ENCODE measurements at places on chromosomes 1 and 21. TPM values are rescaled to one million over a fixed set of nuclear protein-coding genes. Genes with fewer than 3 reads are reported as not detected.

Gene PM20D1
- total RNA-seq: not detected

Gene NGF
- total RNA-seq: not detected

Gene ATP1A2
- total RNA-seq: 710 TPM

Gene BTBD8
- 3.4 TPM for total RNA-seq

Gene AKNAD1
- 0.67 TPM for total RNA-seq

Gene NBPF20
- total RNA-seq: 0.92 TPM

Gene OR14K1
- not detected for total RNA-seq

Gene PGLYRP4
- total RNA-seq: not detected

- DNase-seq: no peak
These were observed 59.3 kb downstream of the ACP6 start for GRCh38 chr1:147611021-147611426.

DNA sequence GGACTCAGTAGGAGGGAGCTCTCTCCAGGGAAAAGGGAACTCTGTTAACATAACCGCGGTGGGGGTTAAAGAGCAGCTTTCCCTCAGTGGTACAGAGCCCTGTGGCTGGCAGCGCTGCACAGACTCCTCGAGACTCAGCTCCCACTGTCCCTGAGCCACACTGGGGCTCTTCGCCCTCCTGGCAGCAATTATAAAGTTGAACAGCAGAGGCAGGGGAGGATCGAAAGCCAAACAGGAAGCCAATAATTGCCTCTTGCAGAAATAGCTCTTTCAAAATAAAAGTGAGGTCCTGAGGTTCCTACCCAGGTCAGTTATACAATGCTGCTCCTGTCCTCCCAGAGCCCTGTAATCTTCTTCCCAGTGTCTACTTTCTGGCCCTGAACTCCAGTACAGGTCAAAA, 77.0 kb downstream of the FAM78B start:
- no peak for DNase-seq

GRCh38 chr1:11499601-11500331, 20.8 kb downstream of the DISP3 start:
- no peak for DNase-seq

DNA sequence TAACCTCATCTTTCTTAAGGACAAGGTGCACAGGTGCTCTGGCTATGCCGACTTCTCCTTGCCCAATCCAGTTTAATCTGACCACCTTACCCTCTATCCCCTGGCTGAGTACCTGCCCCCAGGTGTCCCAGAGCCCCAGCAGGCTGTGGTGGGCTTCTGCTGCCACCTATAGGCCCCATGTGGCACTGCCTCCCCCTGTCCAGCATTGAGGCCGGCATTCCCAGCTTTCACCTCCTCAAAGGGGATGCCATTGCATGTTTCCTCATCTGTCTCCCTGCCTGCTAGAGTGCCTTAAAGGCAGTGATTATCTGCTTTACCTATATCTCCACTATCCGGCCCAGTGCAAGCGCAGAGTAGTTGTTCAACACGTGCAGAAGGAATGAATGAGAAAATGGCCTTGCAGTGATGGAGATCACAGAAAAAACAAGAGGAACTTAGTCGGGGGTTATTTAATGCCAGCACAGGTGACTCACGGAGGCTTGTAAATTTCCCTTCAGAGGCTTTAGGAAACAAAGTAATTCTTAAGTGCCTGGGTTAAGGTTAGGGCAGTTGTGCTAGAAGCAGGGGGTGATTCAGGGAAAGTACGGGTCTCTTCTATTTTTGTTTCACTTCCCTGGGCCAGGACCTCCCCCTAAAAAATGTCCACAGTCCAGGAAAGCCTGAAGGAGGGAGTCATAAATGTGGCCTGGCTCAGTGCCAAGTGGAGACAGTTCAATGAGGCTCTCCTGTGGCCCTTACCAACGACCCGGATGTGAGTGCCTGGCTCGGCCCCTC, 131.8 kb upstream of the NGF start:
- DNase-seq: peak; percentile 20

DNA sequence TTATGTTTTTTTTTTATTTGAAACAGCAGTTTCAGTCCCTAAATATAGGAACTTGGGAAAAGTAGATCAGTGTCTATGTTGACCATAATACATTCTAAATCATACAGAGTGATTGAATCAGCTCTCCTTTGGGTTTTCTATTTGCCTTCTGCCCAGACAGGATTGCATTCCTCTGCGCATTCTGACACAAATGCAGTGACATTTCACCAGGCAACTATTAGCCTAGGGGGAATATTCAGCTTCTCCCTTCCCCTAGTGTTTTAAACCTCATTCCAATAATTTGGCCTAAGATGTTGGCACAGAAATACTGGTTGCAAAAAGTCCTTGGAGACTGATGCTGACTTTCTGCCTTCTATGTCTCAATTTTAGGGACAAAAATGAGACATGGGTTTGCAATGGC, 172.8 kb downstream of the PTGER3 start:
- no peak for DNase-seq

- no peak for DNase-seq
These were observed 16.0 kb downstream of the ANGPTL3 start for GRCh38 chr1:62613325-62613727.

GRCh38 chr1:18886003-18886335, 16.4 kb downstream of the ALDH4A1 start:
- DNase-seq: peak; percentile 34

GRCh38 chr1:184051138-184051484, 419 bp upstream of the TSEN15 start:
- DNase-seq: no peak

DNA sequence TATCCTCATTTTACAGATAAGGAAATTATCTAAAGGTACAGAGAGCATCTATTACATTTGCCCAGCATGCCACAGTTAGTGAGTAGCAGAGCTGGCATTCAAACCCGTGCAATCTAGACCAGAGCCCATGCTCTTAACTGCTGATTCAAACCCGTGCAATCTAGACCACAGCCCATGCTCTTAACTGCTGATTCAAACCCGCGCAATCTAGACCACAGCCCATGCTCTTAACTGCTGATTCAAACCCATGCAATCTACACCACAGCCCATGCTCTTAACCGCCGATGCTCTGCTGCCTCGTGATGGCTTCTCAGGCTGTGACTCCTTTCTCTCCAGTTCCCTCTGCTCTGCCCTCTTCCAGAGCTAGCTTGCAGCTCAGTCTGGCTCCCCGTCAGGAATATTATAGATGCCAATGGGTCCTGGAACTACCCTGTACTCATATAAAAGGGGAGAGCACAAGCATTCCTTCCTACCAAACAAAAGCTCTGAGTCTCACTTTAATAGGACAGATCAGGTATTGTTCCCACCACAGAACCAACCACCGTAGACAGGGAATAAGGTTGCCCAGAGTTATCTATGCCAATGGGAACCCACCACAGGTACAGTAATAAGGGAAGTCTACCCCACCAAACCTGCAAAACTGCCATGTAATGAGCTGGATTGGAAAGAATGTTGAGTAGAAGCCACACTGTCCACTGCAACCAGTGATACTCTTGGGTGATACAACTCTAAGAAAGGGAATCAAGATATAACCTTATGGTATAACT, 78.4 kb downstream of the SMYD3 start:
- DNase-seq: no peak

DNA sequence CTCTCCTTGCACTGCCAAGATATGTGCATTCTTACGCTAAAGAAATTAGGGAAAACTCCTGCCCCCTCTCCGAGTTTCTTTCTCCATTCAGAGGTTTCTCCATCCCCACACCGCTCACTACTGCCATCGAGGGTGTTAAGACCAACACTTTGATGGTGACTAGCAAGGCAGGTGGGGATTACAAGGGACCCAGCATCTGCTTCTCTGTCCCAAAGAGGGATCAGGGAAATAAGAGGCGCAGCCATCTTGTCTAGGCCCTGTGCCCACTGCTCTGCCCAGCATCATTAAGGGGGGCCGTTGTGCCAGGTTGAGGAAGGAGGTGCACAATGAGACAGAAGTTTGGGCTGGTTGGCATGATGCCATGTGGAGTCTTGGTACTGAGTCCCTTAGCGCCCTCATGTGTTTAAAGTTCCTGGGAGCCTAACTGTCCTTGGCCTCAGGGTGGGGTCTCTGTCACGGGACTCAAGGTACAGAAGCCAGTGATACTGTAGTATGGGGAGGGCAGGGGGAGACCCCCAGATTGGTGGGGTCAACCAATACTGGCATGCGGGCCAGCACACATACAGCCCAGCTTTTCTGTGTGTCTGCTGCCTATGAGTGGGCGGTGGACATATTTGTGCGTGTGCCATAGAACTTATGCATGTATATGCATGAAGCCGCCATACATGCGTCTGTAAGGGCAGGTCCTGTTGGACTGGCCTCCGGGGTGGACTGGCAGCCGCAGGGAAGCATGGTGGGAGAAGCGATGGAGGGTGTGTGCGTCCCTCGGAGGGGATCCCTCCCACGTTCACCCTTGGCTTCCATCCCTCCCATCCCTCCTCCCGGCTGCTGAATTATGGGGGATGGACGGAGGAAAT, 5.5 kb downstream of the EFNA3 start:
- no peak for DNase-seq

GRCh38 chr1:39757501-39757900, 13.6 kb downstream of the OXCT2 start:
- DNase-seq: no peak

DNA sequence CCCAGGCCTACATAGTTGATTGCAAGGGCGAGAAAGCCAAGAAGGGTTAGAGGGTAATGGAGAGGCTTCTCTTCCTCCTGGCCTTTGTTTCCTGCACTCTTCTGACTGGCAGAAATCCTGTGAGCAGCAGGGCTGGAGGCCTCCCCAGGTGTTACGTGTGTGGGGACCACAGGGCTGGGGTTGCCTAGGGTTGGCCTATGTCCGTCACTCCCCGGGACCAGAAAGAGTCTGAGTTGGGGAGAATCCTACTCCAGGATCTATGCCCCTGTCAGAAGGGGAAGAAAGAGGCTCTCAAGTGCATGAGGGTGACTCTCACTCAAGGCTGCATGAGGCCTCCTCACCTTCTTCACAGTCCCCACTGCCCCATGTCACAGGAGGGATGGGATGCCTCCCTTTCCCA, 38.5 kb downstream of the IGFN1 start:
- DNase-seq: no peak

GRCh38 chr1:181169281-181169865, 80.9 kb downstream of the IER5 start:
- no peak for DNase-seq

DNA sequence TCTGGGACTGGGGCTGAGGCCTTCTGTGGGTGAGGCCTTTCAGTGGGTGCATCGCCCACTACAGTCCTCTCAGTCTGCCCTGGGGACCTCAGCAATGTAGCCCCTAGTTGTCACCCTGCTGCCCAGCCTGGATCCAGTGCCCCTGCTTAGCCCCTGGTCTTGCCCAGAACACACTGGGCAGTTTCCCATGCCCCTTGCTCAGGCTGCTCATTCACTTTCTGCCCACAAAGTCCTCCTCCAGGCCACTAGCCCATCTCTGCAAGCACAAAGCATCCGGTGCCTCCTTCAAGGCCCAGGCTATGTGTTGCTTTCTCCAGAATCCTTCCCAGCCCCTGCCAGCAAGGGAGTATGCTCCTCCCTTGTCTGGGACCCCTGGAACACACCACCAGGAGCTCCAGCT, 5.4 kb upstream of the ADORA1 start:
- no peak for DNase-seq

DNA sequence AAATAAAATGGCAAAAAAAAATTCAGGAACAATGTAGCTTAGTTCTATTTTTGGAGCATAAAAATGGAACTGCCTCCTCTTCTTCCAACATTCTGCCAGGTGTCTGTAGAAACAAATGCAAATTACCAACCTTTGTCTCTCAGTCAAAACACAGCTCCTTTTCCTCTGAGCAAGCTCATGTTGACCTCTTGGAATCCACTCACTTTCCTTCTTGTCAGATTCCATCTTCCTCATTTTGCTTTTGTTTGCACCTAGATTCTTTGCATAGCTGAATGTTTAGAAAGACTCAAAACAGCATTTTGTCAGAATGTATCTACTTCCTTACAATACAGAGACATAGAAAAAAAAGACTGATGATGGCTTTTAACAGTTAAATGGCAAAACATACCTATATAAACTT, 178.2 kb downstream of the ADGRL2 start:
- no peak for DNase-seq
